CD4-positive, alpha-beta T cell treated with Interleukin-21 for 1 hour (primary cell): ENCODE measurements at places on chromosomes 2 and 18.
A peak's percentile ranks its signal among the peaks of the same experiment; 100 is the strongest.

DNA sequence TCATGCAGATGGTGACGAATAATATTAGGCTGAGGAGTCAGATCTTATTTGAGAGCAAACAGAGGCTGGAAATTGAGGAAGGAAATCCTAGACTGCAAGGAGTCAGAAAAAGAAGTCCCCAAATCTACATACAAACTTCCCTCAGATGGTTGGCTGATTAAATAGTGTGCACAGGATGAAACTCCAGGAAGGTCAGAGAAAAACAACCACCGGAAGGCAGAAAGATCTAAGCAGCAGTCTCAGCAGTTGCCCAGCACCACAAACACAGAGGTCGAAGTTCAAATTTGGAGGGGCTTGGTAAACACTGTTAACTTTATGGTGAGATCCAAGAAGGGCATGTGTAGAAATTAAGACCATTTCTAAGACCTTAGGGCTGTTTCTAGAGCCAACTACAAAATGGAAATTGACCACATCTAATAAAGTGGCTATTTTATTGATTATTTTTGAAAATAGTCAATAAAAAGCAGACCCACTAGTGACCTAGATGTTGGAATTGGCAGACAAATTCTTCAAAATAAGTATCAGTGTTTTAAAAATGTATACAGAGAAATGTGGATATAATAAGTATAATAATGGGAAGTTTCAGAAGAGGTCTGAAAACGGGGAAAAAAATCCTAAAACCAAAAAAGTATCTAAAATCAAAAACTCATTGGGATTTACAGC lies 134.8 kb downstream of the GALNT1 start:
- DNase-seq = no peak

- no peak for DNase-seq
Measured at GRCh38 chr2:88721268-88721667, 29.8 kb downstream of the RPIA start.

GRCh38 chr2:97730245-97730644 lies 16.9 kb downstream of the ZAP70 start:
- DNase-seq = no peak

GRCh38 chr2:145026456-145027455 lies 506.8 kb upstream of the ZEB2 start:
- DNase-seq = no peak

GRCh38 chr18:56306797-56307196 lies 331.6 kb downstream of the TXNL1 start:
- DNase-seq = no peak

- DNase-seq = no peak
Measured at GRCh38 chr18:5979971-5980457, 84.7 kb upstream of the TMEM200C start.

GRCh38 chr2:101815154-101815553 lies 117.6 kb downstream of the MAP4K4 start:
- no peak for DNase-seq

- no peak for DNase-seq
Measured at GRCh38 chr18:52395146-52395852, 55.3 kb downstream of the DCC start.

- no peak for DNase-seq
Measured at GRCh38 chr18:62942578-62942977, 227.2 kb downstream of the PHLPP1 start.

- DNase-seq = no peak
Measured at GRCh38 chr18:25830787-25831186, 259.6 kb downstream of the SS18 start.

DNA sequence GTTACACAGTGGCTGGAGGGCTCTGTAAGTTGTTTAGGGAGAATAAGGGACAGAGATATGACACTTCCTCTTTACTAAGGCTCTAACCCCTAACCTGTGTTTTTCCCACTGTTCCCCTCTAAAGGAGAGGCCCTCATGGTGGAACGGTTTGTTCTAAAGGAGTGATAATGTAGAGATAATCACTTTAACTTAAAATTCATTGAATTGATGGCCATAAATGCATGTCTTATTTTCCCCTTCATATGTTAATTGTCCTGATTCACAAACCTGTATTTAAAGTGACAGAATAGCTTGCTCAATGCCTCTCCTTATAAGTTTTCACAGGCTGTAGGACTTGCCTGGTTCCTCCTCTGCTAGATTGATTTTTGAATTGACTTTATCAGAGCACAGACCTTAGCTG lies at the start of gene SERPINB12:
Gene SERPINB12 (plus strand): TSS at position 301 of the 400 bp plus-strand sequence. CDS start 13,791 bp downstream, outside the sequence.
- DNase-seq = no peak

DNA sequence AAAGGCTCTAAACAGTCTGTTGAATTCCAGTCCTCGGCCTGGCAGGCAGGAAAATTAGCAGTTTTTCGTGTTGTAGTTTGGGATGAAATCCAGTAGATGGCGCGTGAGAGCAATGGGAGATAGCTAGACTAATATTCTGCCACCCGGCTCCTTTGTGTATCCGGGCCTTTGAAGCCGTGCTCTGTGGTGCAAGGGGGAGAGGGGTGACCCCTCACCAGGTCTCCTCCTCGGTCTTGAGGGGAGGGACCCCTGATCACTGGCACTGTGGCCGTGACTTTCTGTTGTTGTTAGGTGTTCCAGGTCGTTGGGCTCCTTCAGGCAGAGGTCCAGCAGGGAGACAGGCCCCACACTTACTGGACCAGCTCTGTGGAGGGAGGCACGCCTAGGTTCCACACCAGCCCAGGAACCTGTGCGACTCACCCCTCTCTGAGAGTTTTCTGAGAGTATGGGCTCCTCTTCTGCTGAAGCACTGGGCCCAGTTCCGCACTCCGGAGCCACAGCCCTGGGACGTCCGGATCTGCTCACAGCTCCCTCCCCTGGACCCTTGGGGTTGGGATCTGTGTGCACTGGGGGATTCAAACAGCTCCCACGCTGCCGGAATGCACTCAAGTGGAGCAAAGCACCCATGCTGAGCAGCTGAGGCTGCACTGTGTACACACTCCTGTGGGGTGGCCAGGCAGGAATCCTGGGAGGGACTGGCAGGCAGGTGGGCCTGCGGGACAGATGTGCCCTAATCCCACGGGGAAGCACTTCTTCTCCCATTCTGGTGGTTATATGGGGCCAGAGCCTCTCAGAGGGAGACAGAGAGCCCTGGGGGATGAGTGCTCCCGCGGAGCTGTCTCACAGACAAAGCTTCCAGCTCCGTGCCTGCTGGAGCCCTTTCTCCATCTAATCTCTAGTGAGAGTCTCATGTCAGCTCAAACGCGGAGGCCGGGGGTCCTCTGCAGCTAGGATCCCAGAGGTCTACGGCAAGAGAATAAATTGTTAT lies 8.8 kb downstream of the GKN2 start:
- peak; percentile 63 for DNase-seq

GRCh38 chr18:23784832-23785245 lies 95.6 kb downstream of the LAMA3 start:
- DNase-seq = no peak
